ENCODE measurements at places on chromosomes 1 and 21. TPM values are rescaled to one million over a fixed set of nuclear protein-coding genes. Genes with fewer than 3 reads are reported as not detected.

Gene MAN1C1
- total RNA-seq: 0.86 TPM

Gene OLIG1
- not detected for total RNA-seq

Gene OLFML3
- total RNA-seq: 26.7 TPM

Gene GPR52
- total RNA-seq: 0.55 TPM

Gene KCNE2
- total RNA-seq: 0.27 TPM

Gene TDRD10
- not detected for total RNA-seq

Gene EPHB2
- total RNA-seq: 7.5 TPM

Gene NBPF4
- not detected for total RNA-seq

DNA sequence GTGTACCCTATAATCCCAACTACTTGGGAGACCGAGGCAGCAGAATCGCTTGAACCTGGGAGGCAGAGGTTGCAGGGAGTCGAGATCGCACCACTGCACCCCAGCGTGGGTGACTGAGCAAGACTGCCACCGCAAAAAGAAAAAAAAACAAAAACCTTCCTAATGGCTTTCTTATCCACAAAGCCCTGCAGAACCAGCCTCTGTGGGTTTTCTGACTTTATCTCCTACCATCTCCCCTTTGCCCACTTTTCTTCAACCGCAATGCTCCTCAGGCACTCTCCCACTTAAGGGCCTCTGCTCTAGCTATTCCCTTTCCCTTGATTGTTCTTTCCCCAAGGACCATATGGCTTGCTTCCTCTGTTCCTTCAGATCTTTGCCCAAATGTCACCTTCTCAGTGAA is 67.9 kb upstream of the PUM1 start:
- H3K27ac ChIP-seq: no peak overlapping the region
- no peaks in the 10 kb centered on the region for H3K4me1 ChIP-seq
- no peaks in the 10 kb centered on the region for H3K36me3 ChIP-seq
- H3K27me3 ChIP-seq: no peaks in the 10 kb centered on the region
- H3K4me3 ChIP-seq: no peak overlapping the region
- DNase-seq: no peak

GRCh38 chr1:151199873-151200581 is 1.7 kb downstream of the PIP5K1A start:
- H3K36me3 ChIP-seq: peaks cover 10% of the 10 kb centered on the region
- H3K27ac ChIP-seq: peak overlapping the region; percentile 97
- no peaks in the 10 kb centered on the region for H3K27me3 ChIP-seq

GRCh38 chr1:168725831-168726230 is 3.2 kb downstream of the DPT start:
- H3K4me1 ChIP-seq: no peaks in the 10 kb centered on the region
- DNase-seq: no peak
- no peaks in the 10 kb centered on the region for H3K27me3 ChIP-seq
- no peak overlapping the region for H3K4me3 ChIP-seq

DNA sequence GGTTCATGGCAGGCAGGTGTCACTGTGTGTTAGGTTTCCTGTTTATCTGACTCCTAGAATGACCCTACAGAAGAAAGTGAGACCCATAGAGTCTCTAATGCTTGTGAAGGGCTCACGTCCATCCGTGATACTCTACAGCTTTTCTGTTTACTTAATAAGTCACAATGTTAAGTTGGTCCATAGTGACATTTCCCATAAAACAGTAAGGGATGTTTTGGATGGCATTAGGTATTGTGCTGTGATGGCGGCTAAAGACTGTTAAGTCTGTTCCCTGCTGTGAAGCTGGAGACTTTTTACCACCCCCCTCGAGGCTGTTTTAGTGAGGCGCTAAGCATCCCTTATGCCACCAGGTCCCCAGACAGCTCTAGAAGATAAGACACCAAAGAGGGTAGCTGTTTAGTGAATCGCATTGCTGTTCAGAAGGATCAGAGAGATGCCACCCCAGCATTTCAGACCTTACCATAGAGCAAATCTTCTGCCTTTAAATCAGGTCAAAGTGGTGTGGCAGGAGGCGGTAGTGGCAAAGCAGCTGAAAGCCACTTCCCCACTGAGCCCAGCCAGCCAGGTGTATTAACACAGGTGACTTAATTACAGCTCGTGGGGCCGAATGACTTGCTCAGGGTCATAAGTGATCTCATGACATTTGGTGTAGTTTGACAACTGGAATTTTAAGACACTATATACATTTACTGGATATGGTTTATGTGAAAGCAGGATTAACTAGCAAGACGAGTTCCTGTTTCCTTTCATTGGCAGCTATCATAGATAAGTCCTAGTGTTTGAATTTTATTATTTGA is 25.0 kb downstream of the SLC37A1 start:
- no peak overlapping the region for H3K27ac ChIP-seq
- H3K27me3 ChIP-seq: no peaks in the 10 kb centered on the region
- H3K36me3 ChIP-seq: no peaks in the 10 kb centered on the region
- H3K4me3 ChIP-seq: no peak overlapping the region
- DNase-seq: no peak

- peak; percentile 36 for DNase-seq
- H3K27ac ChIP-seq: no peak overlapping the region
- peaks cover 8% of the 10 kb centered on the region for H3K36me3 ChIP-seq
Measured at GRCh38 chr1:100292711-100293110, 26.7 kb downstream of the RTCA start.

- no peaks in the 10 kb centered on the region for H3K27me3 ChIP-seq
- peaks cover 27% of the 10 kb centered on the region for H3K36me3 ChIP-seq
- H3K27ac ChIP-seq: no peak overlapping the region
Measured at GRCh38 chr21:45997495-45998275, 16.1 kb downstream of the COL6A1 start.

DNA sequence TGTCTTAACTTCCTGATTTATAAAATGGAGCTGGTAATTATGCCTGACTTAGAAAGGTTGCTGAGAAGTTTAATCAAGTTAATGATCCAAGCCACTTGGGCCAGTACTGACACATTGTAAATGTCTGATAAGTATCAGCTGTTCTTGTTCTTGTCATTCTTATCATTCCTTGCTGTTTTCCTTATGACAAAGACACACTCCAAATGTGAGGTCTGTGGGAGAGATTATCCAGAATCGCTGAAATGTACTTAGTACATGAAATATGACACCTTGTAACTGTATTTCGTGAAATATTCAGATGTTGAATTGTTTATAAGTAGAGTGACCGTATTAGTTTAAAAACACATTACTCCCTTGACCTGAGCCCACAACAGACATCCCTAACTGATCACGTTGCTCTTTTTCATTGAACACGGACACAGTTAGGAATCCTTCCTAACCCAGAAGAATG is 6.1 kb downstream of the AADACL4 start:
- peak; percentile 90 for DNase-seq
- H3K4me1 ChIP-seq: no peaks in the 10 kb centered on the region
- no peaks in the 10 kb centered on the region for H3K27me3 ChIP-seq
- H3K27ac ChIP-seq: no peak overlapping the region

DNA sequence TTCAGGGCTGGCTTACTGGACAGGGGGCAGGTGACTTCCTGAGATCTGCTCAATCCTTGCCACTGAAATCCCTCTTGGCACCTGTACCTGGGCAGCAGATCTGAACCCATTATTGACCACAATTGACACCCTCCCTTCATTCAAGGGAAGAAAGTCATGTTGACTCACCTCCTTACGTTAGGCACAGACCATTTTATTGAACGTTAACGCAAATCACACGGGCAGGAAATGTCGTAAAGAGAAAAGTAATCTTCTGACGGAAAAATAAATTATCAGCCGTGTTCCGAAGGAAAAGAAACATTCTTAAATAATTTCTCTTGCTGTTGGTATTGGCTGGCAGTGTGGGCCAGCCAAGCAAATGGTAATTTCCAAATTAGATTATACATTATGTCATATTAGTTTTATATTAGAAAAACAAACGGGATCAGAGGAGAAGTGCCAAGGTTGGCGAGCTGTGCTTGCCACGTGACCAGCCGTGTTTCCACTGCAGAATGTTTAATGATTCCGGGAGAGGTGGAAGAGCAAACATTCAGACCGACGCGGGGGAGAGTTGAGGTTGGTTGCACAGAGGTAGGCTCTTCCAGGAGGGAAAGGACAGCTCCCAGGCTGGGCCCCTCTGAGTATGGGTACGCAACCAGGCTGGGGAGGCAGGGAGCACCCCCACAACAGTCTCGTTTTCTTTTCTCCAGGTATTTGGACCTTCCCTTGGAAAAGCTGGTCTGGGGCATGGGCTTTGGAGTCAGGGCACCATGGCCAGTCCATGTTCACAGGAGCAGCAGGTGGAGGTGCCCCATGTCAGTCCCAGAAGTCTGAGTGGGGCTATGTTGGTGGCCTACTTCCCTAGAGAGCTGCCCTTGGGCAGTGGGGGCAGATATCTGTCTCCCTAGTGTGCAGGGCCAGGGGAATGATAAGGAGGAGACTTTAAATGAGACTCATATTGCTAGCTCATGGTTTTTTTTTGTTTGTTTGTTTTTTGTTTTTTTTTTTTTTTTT is 121.1 kb downstream of the FOXD2 start:
- H3K4me3 ChIP-seq: no peak overlapping the region
- no peaks in the 10 kb centered on the region for H3K4me1 ChIP-seq
- H3K27me3 ChIP-seq: peaks cover 20% of the 10 kb centered on the region
- no peak overlapping the region for H3K27ac ChIP-seq
- no peak for DNase-seq
- H3K36me3 ChIP-seq: no peaks in the 10 kb centered on the region

DNA sequence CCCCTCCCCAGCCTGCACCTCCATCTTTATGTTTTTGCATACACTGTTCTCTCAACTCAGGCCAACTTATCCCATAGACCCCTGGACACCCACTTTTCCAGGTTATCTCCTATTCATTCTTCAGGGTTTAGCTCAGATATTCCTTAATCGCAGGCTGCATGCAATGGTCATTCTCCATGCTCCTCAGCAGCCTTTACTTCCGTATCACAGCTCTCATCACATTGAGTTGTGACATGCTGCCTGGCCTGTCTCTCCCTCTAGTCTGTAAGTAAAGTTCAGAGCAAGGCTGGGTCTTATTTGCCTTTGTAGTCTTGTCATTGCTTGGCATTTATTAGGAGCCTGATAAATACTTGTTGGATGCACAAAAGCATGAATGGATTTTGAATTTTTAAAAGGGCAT is 6.9 kb downstream of the DNAJC6 start:
- H3K27ac ChIP-seq: no peak overlapping the region
- H3K4me3 ChIP-seq: no peak overlapping the region
- no peaks in the 10 kb centered on the region for H3K36me3 ChIP-seq
- no peaks in the 10 kb centered on the region for H3K4me1 ChIP-seq
- no peaks in the 10 kb centered on the region for H3K27me3 ChIP-seq
- no peak for DNase-seq

DNA sequence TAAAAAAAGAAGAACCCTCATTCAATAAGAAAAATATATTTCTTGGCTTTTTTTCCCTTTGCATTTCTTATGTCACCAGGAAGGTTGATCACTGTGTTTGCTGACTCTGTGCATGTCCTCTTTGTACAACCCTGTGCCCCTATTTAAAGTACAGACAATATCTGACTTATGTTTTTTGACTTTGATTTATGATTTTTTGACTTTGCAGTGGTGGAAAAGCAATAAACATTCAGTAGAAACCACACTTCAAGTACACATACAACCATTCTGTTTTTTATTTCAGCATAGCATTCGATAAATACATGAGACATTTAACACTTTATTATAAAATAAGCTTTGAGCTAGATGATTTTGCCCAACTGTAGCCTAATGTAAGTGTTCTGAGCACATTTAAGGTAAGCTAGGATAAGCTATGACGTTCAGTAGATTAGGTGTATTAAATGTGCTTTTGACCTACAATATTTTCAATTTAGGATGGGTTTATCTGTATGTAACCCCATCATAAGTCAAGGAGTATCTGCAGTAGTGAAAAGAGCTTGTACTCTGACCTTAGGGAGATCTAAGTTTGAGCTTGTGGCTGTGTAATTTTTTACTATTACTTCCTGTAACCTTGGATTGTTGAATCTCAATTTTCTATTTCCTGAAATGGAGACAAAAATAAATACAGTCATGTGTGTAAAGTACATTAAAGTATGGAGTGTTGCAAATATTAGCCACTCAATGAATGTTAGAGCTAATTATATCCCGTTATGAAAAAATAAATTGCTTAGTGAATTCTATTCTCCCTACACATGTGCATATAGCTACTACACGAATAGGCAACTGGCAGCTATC is 1.2 kb downstream of the RNASEL start:
- H3K27me3 ChIP-seq: no peaks in the 10 kb centered on the region
- DNase-seq: no peak
- H3K36me3 ChIP-seq: no peaks in the 10 kb centered on the region
- H3K4me3 ChIP-seq: peak overlapping the region; percentile 90
- no peak overlapping the region for H3K27ac ChIP-seq

- no peak for DNase-seq
- no peaks in the 10 kb centered on the region for H3K36me3 ChIP-seq
- H3K27ac ChIP-seq: no peak overlapping the region
- H3K4me1 ChIP-seq: no peaks in the 10 kb centered on the region
- no peak overlapping the region for H3K4me3 ChIP-seq
- H3K27me3 ChIP-seq: no peaks in the 10 kb centered on the region
Measured at GRCh38 chr21:40433538-40433937, 413.4 kb downstream of the DSCAM start.

DNA sequence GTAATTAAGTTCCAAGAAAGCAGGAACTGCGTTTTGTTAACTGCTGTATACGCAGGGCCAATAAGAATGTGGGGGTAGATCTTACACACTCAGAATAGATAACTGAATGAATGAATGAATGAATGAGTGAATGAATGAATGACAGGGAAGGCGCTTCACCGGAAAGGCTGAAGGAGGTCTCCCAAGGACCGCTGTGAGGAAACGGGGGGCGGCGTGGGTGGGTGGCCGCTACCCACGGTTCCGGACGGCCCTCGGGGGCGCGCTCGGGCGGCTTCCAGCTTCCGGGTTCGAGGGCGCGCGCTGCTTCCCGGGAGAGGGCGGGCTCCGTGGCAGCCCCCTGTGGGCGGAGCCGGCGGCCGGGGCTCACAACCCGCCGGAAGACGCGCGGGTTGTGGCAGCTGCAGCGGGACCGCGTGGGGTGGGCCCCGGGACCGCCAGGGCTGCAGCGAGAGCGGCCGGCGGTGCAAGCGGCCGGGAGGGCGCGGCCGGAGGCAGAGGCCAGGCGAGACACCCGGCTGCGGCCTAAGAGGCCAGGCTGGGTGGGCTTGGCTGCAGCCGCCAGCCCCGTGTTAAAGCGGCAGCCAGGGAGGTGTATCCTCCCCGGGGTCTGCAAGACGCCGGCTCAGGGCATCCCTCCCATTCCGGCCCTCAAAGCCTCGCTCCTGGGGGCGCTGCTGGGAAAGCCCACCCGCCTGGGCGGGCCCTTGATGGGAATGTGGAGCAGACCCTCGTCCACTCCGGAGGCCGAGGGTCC is at the start of gene ZFP69:
Gene ZFP69 (plus strand): TSS at position 367 of the 754 bp plus-strand sequence. CDS start 2,072 bp downstream, outside the sequence.
- H3K27ac ChIP-seq: no peak within 1 kb of the TSS
- peak; percentile 47 for DNase-seq
- H3K36me3 ChIP-seq: no peaks in the 10 kb centered on the region

DNA sequence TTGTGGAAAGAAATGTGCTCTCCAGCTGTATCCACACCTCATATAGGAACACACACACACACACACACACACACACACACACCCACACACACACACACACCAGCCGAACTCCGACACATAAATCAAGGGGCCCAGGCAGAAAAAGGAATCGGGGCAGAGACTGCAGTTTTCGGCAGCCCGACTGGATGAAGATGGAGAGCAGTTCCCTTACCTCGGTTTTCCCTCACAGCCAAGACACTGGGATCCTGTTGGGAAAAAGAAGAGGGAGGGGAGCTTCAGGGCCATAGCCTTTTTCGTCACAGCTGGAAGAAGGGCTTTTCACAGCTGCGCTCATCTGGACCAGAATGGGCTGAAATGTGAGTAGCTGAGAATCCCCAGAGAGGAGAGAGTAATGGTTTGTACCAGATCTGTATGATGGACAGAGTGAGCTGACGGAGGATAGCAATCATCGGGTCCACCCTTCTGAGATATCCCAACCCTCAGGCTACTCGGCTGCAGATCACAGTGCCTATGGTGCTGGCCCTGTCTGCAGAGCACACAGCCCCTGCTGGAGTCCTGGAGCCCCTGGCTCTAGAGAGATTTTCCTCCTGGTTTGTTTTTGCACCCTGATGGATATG is 37.7 kb downstream of the PIK3C2B start:
- H3K27ac ChIP-seq: no peak overlapping the region
- no peaks in the 10 kb centered on the region for H3K4me1 ChIP-seq

Measured in astrocyte (in vitro differentiated cells and primary cell).